M059J (cell line): ENCODE measurements at places on chromosomes 6 and 20. TPM values are rescaled to one million over a fixed set of nuclear protein-coding genes. Genes with fewer than 3 reads are reported as not detected.

The C6orf136 gene
- total RNA-seq: 9.1 and 12.2 TPM in 2 replicates

The ID1 gene
- 1,421 and 1,771 TPM in 2 replicates for total RNA-seq

The TRDN gene
- 0.05 and 0.12 TPM in 2 replicates for total RNA-seq

The ULBP1 gene
- 0.76 and 1.1 TPM in 2 replicates for total RNA-seq

The SCUBE3 gene
- total RNA-seq: 0.12 TPM in 1 of 2 replicates, not detected in the other

The COL9A3 gene
- 0.17 TPM in 1 of 2 replicates, not detected in the other for total RNA-seq

The LAMP5 gene
- total RNA-seq: 0.12 and 0.54 TPM in 2 replicates

The CLIC5 gene
- not detected in 2 replicates for total RNA-seq

The HLA-DMA gene
- 11.4 and 12.3 TPM in 2 replicates for total RNA-seq

The TFAP2D gene
- not detected in 2 replicates for total RNA-seq

The CLDN20 gene
- not detected in 2 replicates for total RNA-seq

The SRSF12 gene
- total RNA-seq: not detected in 2 replicates

The ULBP2 gene
- total RNA-seq: 75.7 and 88.8 TPM in 2 replicates

The BFSP1 gene
- total RNA-seq: 4.8 and 5.5 TPM in 2 replicates

The MICB gene
- 47.6 and 59.9 TPM in 2 replicates for total RNA-seq

The OXT gene
- total RNA-seq: not detected in 2 replicates

The BHLHE23 gene
- not detected in 2 replicates for total RNA-seq

The FAM217A gene
- not detected in 2 replicates for total RNA-seq

The IL20RA gene
- total RNA-seq: not detected in 2 replicates

The SPTLC3 gene
- total RNA-seq: 3.0 and 9.2 TPM in 2 replicates

The PLCB4 gene
- 8.0 and 16.1 TPM in 2 replicates for total RNA-seq

The ENPP1 gene
- 31.3 and 40.5 TPM in 2 replicates for total RNA-seq

The DDR1 gene
- 33.9 and 73.5 TPM in 2 replicates for total RNA-seq

The VGLL2 gene
- total RNA-seq: not detected in 2 replicates

The DDX43 gene
- total RNA-seq: not detected in 2 replicates
